ENCODE measurements at places on chromosomes 7 and 10.

DNA sequence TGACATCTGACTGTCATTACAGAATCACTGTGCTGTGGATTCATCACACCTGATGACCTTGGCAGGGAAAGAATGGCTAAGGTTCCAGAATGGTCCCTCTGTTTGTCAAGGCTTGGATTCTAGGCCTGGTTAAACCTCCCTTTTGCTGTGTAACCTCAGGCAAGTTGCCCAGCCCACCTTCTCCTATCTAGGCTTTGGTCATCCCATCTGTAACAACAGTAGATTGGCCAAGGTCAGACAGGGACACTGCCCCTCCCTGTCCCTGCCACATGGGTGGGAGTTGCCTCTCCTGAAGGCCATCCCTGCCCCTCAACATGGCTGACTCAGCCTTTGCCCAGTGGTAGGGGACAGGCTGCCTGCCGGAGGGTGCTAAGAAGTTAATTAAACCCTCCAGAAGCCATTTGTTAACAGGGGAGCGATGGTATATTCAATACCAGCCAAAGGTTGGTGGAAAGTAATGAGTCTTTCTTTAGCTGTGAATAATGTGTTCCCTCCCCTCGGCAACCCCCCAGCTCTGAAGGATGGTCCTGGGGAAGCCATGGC is 149.8 kb upstream of the PCBD1 start:
- H3K27me3 ChIP-seq = no peaks in the 10 kb centered on the region
- no peak overlapping the region for H3K4me3 ChIP-seq
- H3K27ac ChIP-seq = no peak overlapping the region
- H3K36me3 ChIP-seq = no peaks in the 10 kb centered on the region

DNA sequence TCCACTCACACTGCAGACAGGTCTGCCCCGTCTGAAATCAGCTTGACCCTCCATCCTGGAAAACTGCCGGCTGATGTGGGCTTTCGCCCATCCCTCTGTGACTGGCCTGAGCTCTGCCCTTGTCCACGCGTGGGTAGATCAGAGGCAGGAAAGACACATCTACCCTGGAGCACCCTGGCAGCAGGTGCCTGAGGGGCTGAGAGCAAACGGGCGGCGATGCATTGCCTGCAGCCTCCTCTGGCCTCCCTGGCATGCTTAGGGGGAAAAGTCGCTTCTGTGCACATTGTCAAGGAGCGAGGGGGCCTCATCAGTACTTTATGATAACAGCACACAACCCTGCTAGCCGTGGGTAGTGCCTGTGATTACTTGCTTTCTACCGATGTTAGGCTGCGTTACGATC is 109.4 kb downstream of the ADARB2 start:
- no peak overlapping the region for H3K27ac ChIP-seq
- no peaks in the 10 kb centered on the region for H3K36me3 ChIP-seq
- H3K27me3 ChIP-seq = no peaks in the 10 kb centered on the region
- no peak for DNase-seq
- H3K4me1 ChIP-seq = no peaks in the 10 kb centered on the region

DNA sequence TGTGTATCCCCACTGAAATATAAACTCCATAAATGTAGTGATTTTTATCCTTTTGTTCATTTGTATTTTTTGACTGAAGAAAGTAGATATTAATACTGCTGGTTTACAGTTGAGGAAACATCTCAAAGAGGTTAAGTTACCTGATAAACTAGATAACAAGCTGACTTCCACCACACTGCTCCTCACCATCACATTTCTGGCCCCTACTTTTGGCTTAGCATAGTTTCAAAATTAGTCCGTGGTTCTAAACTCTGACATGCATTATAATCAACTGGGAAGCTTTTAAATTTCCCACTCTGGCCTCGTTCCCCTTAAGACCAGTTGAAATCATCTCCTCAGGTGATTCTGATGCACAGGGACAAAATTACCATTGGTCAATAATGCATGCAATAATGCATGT is 43.5 kb downstream of the ANKIB1 start:
- H3K36me3 ChIP-seq = no peaks in the 10 kb centered on the region
- DNase-seq = no peak
- H3K27ac ChIP-seq = no peak overlapping the region
- H3K4me1 ChIP-seq = peaks cover 3% of the 10 kb centered on the region

GRCh38 chr10:22442063-22442462 is 96.8 kb downstream of the SPAG6 start:
- H3K4me3 ChIP-seq = no peak overlapping the region
- DNase-seq = no peak
- no peaks in the 10 kb centered on the region for H3K36me3 ChIP-seq
- peaks cover 5% of the 10 kb centered on the region for H3K4me1 ChIP-seq
- no peaks in the 10 kb centered on the region for H3K27me3 ChIP-seq

- peaks cover 4% of the 10 kb centered on the region for H3K4me1 ChIP-seq
- no peaks in the 10 kb centered on the region for H3K36me3 ChIP-seq
- H3K4me3 ChIP-seq = no peak overlapping the region
- no peak overlapping the region for H3K27ac ChIP-seq
Observed at GRCh38 chr7:128904381-128905197, 5.9 kb downstream of the KCP start.

GRCh38 chr10:44862006-44862751 is 49.0 kb upstream of the TMEM72 start:
- no peak overlapping the region for H3K27ac ChIP-seq
- H3K4me3 ChIP-seq = no peak overlapping the region
- H3K36me3 ChIP-seq = no peaks in the 10 kb centered on the region
- H3K4me1 ChIP-seq = no peaks in the 10 kb centered on the region

GRCh38 chr7:133331861-133332260 is 79.0 kb downstream of the EXOC4 start:
- peaks cover 6% of the 10 kb centered on the region for H3K36me3 ChIP-seq
- H3K4me1 ChIP-seq = no peaks in the 10 kb centered on the region
- no peaks in the 10 kb centered on the region for H3K27me3 ChIP-seq
- H3K27ac ChIP-seq = no peak overlapping the region
- DNase-seq = no peak

DNA sequence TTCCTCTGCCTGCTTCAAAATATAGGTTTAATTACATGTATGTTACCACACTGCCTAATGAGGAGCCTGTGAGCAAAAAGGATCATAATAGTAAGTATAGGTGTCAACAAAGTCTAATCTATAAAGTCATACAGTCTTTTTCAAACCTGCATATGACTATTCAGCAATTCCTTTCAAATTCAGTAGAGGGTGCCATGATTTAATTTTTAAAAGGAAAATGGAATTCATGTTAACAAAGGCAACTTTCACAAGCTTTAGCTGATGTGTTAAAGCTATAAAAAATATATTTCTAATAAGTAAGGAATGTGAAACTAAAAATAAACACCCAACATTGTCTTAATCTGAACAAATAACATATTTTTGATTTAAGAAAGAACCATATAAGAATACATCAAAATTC is 52.1 kb downstream of the MPP7 start:
- no peak overlapping the region for H3K4me3 ChIP-seq
- H3K27ac ChIP-seq = no peak overlapping the region
- no peaks in the 10 kb centered on the region for H3K27me3 ChIP-seq
- H3K4me1 ChIP-seq = peaks cover 30% of the 10 kb centered on the region

GRCh38 chr7:36070230-36070629 is 82.8 kb upstream of the EEPD1 start:
- DNase-seq = no peak
- no peaks in the 10 kb centered on the region for H3K27me3 ChIP-seq
- H3K4me3 ChIP-seq = no peak overlapping the region
- no peaks in the 10 kb centered on the region for H3K4me1 ChIP-seq

GRCh38 chr10:24871011-24871935 is 81.1 kb downstream of the PRTFDC1 start:
- H3K36me3 ChIP-seq = no peaks in the 10 kb centered on the region
- H3K4me1 ChIP-seq = peaks cover 23% of the 10 kb centered on the region
- no peak overlapping the region for H3K4me3 ChIP-seq
- no peak overlapping the region for H3K27ac ChIP-seq
- no peak for DNase-seq

DNA sequence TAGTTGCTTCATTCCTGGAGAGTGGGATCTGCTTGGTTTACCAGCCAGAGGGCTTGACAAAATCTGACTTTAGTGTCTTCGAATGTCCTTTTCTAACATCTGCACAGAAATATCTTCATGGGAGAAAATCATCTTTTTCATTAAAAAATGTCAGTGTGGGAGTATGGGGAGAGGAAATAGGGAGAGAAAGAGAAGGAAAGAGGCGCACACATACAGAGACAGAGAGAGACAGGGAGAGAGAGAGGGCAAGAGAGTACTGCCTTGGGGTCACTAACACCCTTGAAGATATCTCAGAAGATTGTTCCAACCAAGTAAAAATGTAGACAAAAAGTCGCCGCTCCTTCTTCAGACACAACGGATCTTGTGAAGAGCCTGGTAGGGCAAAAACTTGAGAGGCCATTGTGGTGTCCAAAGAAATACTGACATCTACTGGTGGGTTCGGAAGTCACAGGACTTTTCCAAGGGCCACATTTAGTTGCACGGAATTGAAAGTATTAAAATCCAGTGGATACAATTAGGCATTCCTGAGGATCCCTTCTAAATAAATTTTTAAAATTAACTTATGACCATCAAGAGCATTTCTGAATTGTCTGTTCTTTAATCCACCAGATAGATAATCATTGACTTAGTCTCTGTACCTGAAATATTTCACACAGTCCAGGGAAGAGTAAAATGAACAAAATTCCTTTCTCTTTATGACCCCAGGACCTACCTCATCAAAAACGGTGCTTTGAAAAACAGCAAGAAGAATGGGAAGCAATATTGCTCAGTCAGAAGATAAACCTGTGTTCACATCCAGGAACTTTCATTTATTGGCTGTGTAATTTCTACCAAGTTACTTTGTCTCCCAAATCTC is 29.7 kb downstream of the VIM start:
- no peaks in the 10 kb centered on the region for H3K36me3 ChIP-seq
- no peaks in the 10 kb centered on the region for H3K27me3 ChIP-seq
- H3K4me1 ChIP-seq = no peaks in the 10 kb centered on the region
- no peak overlapping the region for H3K4me3 ChIP-seq

GRCh38 chr10:59517341-59517899 is 155.1 kb upstream of the FAM13C start:
- H3K4me3 ChIP-seq = no peak overlapping the region
- no peaks in the 10 kb centered on the region for H3K4me1 ChIP-seq

DNA sequence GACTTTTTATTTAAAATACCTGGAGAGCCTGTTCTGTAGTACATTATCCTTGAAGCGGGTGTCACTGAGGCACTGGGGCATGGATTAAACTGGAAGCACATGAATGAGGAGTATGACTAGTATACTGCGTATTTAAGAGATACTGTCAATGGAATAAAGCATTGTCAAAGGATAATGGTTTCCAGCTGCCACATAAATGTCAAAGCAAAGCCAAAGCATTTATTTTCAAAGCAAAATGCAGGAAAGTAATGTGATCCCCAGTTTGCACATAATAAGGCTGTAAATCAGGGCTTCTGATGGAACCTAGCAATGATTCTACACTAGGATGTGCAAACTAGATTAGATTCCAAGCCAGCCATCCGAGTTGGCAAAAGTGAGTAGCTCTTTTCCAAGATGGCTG is 240.1 kb downstream of the POU6F2 start:
- H3K4me1 ChIP-seq = no peaks in the 10 kb centered on the region
- no peaks in the 10 kb centered on the region for H3K27me3 ChIP-seq
- no peaks in the 10 kb centered on the region for H3K36me3 ChIP-seq
- no peak overlapping the region for H3K4me3 ChIP-seq
- DNase-seq = no peak
- no peak overlapping the region for H3K27ac ChIP-seq

DNA sequence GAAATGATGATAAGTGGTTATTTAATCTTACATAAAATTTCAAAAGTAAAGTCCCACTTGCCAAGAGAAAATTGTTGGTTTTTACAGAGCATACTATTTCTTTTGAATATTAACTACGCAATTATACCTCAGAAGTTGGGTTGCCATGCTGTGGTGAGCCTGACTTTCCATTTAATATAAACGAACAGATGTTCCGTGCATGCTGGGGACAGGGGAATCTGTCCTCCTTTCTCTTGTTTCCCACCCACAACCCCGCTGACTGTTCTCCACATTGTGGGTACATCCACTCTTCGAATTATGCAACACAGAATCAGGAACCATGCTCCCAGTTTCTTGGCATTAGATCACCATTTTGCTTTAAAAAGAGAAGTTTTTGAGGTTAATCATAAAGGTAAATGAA is 29.2 kb upstream of the RTKN2 start:
- no peaks in the 10 kb centered on the region for H3K4me1 ChIP-seq
- H3K27ac ChIP-seq = no peak overlapping the region
- H3K27me3 ChIP-seq = no peaks in the 10 kb centered on the region
- H3K36me3 ChIP-seq = no peaks in the 10 kb centered on the region

DNA sequence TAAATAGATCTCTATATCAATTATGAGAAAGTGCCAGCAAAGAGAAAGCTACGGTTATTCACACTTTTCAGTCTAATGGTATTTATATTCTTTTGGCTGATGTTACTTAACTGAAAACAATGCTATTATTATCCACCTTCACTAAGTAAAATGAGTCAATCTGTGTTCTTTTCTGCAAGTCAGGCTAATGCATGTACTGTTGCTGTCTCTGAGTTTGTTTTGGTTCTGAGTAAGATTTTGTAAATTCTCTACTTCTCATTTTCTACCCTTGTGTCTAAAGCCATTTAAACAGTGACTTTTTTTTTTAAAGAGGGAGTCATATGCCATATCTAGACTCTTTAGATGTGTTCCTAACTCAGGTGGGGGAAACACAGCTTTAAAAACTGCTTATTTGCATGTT is 7.5 kb downstream of the VWC2 start:
- H3K36me3 ChIP-seq = no peaks in the 10 kb centered on the region
- no peaks in the 10 kb centered on the region for H3K4me1 ChIP-seq
- H3K4me3 ChIP-seq = no peak overlapping the region
- H3K27me3 ChIP-seq = peaks cover 40% of the 10 kb centered on the region

DNA sequence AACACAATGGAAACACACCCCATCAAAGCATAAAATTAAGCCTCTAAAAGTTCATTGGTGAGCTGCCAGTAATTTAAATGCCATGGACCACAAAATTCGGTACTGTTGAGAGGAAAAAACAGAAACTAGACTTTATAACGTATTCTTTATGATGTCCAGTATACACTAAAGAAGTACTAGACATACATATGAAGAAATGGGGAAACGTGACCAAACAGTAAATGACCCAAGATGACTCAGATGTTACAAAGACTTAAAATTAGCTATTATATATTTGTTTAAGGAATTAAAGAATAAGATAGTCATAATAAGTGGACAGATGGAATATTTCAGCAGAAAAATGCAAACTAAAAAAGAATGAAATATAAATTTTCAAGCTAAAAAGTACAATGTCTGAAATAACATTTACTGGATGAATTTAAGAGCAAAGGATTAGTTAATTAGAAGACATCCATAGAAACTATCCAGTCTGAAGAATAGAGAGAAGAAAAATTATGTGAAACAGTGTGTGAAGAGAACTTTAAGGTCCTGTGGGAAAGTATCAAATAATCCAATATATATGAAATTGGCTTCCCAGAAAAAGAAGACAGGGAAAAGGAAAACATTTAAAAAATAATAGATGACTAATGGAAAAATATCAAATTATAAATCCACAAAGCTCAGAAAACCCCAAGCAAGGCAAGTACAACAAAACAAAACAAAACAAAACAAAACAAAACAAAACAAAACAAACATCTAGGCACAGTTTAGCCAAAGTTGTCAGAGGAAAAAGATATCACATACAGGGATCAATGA is 69.4 kb downstream of the SAMD9 start:
- DNase-seq = no peak
- no peaks in the 10 kb centered on the region for H3K27me3 ChIP-seq
- H3K4me1 ChIP-seq = peaks cover 8% of the 10 kb centered on the region
- no peak overlapping the region for H3K27ac ChIP-seq

Measured in RWPE2 (cell line).